NCI-H1092 (cell line): ENCODE measurements at places on chromosomes 12 and 14.

GRCh38 chr14:100376751-100377171 lies 53.6 kb downstream of the SLC25A47 start:
- no peak for DNase-seq

GRCh38 chr14:32472076-32472475 lies 143.0 kb downstream of the AKAP6 start:
- no peak for DNase-seq

DNA sequence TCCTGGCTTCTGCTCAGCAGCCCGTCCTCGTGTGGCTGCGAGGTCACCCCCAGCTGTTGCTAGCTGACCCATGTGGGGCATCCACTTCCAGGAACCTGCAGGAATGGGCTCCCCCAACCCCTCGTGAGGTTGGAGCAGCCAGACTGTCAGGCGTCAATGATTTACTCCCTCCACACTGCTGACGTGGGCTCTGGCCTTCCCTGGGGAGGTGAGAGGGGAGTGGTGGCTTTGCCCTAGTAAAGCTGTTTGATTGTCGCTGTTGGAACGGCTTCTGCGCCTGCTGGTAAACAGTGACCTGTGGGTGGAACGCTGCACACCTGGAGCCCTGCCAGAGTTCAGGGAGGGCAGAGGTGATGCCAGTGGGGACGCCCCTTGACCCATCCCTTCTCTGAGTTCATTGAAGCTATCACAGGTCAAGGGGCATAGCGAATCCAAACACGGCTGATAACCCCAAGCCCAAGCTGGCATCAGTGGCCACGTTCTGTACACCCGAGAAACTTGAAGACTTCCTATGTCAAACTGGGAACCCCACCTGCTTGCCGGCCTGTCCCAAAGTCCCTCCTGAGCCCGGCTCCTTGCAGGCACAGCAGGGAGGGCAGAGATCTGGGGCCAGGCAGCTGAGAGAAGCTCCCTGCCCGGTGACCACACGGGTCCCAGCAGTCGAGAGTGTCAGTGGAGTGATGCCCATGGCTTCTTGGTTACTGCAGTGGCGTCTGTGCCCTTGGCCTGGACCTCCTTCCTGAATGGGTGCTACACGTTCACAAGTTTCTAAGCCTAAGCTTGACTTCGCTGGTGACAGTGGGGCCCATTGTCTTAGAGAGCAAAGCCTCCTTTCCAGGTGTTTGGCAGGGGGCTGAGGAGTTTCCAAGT lies 2.7 kb downstream of the ASPG start:
- no peak for DNase-seq

DNA sequence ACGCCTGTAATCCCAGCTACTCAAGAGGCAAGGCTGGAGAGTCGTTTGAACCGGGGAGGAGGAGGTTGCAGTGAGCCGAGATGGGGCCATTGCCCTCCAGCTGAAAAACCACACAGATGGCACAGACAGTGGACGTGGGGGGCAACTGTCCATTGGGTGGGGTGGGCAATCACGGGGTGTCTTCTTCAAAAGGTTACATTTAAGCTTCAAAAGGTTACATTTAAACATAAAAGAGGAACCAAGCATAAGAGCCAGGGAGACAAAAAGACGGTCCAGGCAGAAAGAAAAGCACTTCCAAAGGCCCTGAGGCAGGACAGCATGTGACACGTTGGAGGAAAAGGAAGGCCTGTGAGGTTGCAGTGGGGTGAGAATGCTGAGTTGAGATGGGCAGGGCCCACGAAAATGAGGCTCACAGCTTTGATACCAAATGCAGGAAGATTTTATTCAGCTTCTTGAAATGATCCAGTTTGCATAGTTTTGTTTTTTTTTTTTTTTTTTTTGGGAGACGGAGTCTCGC lies 10.7 kb downstream of the SCARB1 start:
- DNase-seq, result no peak

- DNase-seq, result no peak
These were observed 50.5 kb upstream of the FBRSL1 start for GRCh38 chr12:132439333-132439904.

GRCh38 chr12:28591831-28592230 lies 401.6 kb downstream of the CCDC91 start:
- no peak for DNase-seq

- no peak for DNase-seq
These were observed 7.7 kb downstream of the TBX3 start for GRCh38 chr12:114676142-114676741.

DNA sequence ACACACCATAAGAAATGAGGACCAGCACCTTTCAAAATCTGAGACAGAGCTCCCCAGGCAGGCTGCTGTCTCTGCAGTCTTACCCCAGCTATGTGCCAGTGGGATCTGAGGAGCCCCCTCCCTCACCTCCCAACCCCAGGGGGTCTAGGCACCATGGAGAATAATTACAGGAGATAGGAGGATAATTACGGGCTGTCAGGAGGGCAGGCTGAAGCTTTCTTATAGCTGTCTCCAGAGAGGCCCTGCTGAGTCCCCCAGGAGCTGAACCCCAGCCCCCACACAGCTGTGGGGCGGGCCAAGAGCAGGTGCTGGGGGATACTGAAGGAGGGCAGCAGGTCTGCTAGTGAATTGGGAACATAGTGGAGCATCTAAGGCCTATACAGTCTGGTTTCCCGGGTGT lies 6.8 kb downstream of the CPNE6 start:
- DNase-seq, result peak; percentile 33

DNA sequence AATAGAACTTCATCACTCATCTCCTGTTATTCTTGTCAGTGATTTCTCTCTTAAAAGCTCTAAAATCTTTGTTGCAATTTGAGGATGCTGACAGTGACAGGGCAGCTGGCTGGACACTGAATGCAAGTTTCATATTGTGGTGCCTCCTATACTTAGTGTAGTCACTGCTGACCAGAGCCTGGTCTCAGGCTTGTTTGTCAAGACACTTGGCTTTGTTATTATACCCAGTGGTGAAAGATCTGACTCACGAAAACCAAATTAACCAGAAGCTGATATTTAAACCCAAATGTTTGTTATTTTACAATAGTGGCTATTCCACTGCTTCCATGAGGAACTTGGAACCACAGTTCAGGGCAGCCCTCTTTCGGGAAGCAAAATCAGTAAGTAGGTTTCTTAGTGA lies 42.8 kb downstream of the RPGRIP1 start:
- no peak for DNase-seq

DNA sequence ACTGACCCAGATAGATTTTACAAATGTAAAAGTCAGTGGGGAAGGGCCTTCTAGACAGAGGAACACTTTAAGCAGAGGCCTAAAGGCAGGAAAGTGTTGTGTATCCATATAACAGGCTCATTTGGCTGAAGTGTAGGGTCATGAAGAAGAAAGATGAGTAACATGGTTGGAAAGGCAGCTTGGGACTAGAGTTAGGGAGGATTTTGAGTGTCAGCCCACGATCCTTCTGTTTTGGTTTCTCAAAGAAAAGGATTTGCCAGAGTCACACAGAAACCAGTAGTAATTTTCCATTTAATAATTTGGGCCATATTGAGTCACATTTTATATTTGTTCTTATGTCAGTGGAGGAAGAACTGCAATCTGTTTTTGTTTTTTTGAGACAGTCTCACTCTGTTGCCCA lies 76.4 kb downstream of the ZC3H14 start:
- no peak for DNase-seq

- no peak for DNase-seq
These were observed 168.2 kb downstream of the LRRK2 start for GRCh38 chr12:40393026-40393425.

DNA sequence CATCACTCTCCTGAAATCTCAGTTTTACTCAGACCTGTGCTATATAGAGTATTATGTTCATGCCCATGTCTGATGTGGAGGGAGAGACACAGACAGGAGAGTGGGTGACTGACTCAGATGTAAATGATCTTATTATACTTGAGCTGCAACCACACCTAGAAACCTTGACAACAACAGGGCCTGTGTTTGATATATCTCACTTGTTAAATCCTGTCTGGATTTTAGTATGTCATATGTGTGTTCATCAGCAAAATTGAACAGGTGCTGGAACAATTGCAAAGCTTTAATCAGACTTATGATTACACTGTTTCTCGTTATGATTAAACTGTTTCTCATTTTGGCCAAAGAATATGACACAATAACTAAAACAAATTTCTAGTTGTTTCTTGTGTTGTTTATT lies 37.7 kb downstream of the DIP2B start:
- no peak for DNase-seq

GRCh38 chr12:124277394-124278241 lies 17.3 kb upstream of the RFLNA start:
- no peak for DNase-seq

- DNase-seq, result no peak
These were observed 17.5 kb downstream of the NIN start for GRCh38 chr14:50813544-50813863.

DNA sequence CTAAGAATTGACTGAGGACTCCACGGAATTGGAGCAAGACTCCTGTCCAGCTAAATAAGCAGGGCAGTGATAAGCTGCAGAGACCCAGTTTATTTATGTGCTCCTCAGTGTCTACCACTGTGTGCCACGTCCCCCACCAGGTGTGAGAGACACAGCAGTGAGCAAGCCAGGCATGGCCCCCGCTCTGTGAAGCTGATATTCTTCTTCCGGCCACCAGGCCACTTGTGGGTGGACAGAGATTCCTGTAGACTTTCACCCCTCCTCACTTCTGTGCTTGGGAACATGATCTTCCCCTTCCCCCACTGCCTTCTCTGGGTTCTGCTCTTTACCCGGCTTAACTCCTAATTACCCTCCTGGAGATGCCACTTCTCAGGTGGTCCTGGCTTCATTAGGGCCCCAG lies 21.3 kb downstream of the BRAP start:
- DNase-seq, result no peak

GRCh38 chr14:99309220-99309766 lies 37.3 kb upstream of the BCL11B start:
- no peak for DNase-seq

DNA sequence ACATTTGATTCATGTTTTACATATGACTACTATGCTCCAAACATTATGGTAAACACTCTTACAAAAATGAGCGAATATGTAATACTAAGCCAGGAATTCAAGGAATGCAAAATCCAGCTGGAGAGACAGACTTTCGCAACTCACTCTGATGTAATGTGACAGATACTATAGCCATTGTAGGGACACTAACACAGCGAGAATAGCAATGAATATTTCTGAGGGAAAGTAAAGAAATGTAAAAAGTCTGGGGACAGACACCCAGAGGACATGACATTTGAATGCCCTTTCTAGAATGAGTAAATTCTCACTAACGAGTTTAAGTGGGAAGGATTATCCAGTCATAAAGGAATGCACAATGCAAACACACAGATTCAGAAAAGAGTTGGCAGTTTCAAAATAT lies 121.9 kb downstream of the PIK3C2G start:
- DNase-seq, result no peak

DNA sequence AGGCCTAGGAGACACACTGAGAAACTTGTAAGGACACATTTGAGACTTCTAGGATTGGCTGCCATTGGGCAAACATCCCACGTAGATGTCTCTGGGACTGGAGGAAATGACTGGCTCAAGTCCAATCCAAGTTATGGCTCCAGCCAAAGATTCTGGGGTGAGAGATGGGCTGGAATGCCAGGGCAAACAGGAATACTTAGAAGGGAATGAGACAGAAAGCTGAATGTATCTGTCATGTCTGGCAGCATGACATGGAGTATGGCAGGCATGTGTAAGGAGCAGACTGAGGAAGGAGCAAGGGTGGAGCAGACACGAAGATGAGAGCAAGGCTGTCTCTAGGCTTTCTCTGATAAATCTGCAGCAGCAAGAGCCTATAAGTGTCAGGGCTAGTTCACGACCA lies 209.2 kb downstream of the PHLDA1 start:
- no peak for DNase-seq

DNA sequence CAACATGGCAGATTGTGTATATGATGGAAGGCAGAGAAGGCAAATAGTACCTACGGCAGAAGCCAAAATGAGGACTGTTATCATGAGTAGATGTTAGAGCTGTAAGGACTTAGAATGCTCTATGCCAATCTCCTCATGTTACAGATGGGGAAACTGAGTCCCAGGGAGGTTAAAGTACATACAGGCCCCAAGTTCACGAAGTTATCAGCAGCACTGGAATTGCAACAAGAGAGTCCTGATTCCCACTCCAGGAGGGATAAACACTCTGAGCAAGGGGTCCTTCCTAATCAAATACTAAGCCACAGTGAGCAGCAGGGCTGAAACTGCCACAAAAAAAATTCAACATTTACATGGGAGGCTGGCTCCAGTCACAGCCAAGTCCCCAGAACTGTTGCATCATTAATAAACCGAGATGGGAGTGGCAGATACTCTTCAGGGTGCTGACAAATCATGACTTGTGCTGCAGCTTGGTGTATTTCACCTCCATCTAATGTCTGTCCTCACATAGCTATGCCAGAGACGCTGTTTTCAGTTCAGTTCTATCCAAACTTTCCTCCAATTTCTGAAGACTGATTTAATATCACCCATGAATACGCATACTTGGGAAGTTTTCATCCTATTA lies 24.2 kb downstream of the NUAK1 start:
- DNase-seq, result no peak

- no peak for DNase-seq
These were observed 31.4 kb downstream of the JDP2 start for GRCh38 chr14:75459099-75459741.

DNA sequence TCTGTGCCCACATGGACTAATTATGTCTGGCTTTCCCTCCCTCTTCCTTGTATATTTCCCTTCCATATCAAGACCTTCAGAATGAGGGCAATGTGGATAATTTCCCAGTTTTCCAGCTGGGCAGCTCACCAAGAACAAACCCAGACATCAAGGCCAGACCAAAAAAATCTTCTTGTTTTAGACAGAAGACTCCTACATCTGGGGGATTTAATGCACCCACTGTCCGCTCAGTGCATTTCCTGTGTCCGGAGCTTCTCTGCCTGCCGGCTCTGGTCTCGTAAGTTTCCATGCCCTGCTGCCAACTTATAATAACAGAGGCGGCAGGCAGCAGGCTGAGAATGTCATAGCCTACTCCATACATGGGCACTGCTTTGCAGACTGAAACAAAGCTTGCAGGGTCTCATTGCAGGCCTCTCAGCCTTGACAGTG lies 207.2 kb upstream of the BCL2L14 start:
- no peak for DNase-seq

GRCh38 chr12:93957168-93957567 lies 191.2 kb upstream of the PLXNC1 start:
- DNase-seq, result no peak

- no peak for DNase-seq
These were observed 17.0 kb downstream of the NAA25 start for GRCh38 chr12:112091563-112091962.

DNA sequence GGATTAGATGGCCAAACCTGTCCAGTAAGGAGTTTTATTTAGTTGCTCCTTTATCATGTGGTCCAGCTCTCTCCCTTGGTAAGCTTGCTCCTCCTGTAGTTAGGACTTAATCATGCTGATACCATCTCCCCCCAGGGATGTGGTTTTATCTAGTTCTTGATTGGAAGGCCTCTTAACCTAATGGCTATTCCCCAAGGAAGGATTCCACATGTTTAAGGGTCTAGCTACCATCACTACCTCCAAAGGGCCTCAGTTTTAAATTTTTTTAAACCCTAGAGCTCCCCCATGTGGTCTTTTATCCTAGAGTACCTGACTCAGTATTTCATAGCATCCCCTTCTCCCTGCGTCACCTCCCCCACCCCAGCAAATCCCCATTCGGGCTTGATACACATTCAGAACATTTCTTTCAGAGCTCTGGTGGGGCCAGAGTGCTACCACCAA lies 22.5 kb downstream of the MAP3K12 start:
- DNase-seq, result no peak
